Fibroblast of skin of back (primary cell): ENCODE measurements at places on chromosomes 16 and 17.

GRCh38 chr17:65277576-65277975 lies 140.4 kb downstream of the RGS9 start:
- DNase-seq = peak; percentile 71

DNA sequence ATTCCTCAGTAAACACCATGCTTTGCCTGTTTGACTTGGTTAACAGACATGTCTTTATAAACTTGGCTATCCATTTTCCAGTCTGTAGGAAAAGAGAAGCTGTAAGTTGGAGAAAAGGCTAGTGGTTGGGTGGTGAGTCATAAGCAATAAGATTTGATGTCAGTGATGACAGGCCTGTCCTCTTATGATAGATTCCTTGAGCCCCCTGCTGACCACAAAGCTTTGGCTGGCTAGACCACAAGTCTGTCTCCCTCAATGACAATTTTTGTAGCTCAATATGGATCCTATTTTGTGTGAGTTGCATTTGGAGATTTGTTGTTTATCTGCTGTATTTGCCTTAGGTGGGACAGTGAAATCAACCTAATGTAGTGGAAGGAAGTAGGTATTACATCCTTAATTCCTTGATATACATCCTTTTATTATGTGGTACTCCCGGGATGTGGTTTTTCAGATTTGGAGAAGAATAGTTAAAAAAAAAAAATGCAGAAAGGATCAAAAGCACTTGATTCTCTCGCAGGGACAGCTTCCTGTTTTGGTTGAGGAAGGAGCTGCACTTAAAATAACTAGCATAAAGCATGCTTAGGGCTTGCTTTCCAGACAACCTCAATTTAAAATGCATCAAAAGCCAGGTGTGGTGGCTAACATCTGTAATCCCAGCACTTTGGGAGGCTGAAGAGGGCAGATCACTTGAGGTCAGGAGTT lies 67.4 kb downstream of the SIAH1 start:
- DNase-seq = peak; percentile 90

DNA sequence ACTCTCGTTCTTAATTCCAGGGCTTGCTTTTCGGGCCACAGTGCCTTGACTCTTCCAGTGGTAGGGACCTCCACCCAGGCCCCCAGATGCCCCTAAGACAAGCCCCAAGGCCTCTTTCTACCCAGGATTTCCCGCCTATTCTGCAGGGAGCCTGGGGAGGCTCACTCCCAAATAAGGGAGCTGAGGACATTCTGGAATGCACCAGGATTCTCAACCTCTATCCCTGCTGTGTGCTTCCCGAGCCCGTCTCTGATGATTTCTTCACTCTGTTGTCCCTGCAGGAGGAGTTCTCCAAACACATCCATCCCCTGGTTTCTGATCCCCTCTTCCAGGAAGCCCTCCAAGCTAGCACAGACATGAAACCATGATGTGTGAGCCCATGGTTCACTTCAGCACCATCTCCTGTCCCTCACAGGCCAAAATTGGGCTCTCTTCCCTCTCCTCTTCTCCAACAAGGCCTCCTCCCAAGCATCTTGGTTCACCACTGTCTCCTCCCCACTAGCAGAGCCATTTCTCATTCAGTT lies 255.9 kb downstream of the KATNIP start:
- no peak for DNase-seq

- DNase-seq = no peak
Measured at GRCh38 chr17:64001763-64002529, 3.8 kb downstream of the PRR29 start.
